ENCODE measurements at places on chromosomes 2 and 18. TPM values are rescaled to one million over a fixed set of nuclear protein-coding genes. Genes with fewer than 3 reads are reported as not detected.

DNA sequence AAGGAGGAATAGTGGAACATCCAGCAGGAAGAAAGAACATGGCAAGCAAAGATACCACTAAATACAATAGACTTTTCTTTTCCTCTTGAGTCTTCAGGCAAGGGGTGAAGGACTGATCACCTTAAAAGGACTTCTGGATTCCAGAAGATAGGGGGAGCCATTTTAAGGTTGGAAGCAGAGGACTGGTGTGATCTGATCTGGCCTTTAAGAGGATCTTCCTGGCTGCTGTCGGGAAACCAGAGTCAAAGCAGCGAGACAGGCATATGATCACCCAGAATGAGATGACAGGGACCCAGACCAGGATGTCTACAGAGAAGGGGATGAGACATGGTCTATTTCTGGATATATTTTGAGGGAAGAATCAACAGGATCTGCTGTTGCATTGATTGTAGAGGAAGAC lies 558.0 kb downstream of the STK39 start:
- no peaks in the 10 kb centered on the region for H3K36me3 ChIP-seq
- no peak overlapping the region for H3K4me3 ChIP-seq
- DNase-seq: no peak
- H3K27me3 ChIP-seq: no peaks in the 10 kb centered on the region
- H3K27ac ChIP-seq: no peak overlapping the region

DNA sequence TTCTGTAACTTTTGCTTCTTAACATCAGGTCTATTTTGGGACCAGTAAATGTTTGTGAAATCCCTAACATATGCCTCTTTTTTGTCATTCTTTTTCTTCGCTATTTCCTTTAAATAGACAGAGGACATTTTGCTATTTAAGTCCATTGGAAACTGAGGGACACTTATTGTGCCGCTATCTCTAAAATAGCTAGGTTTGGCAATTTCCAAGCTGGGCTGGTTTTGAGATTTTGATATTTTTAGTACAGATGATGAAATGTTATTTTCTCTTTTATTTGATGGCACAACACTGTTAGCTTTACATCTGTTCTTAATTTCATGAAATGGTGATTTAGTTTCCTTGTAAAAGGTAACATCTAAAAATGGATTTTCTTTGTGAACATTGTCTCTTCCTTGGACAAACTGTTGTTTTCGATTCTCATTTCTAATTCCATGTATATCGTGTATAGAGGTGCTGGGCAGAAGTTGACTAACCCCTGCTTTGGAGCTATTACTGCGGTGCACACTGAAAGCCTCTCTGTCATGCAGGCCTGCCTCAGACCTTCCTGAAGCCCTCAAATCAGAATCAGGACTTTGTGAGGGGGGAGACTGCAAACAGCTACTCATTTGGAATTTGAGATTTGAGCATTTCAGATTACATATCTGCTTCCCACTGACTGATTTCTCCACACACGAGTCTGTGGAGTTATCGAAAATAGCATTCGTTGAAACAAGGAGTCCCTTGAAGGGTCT lies 594 bp downstream of the RAD51AP2 start:
- DNase-seq: no peak
- H3K27ac ChIP-seq: no peak overlapping the region
- no peaks in the 10 kb centered on the region for H3K4me1 ChIP-seq

DNA sequence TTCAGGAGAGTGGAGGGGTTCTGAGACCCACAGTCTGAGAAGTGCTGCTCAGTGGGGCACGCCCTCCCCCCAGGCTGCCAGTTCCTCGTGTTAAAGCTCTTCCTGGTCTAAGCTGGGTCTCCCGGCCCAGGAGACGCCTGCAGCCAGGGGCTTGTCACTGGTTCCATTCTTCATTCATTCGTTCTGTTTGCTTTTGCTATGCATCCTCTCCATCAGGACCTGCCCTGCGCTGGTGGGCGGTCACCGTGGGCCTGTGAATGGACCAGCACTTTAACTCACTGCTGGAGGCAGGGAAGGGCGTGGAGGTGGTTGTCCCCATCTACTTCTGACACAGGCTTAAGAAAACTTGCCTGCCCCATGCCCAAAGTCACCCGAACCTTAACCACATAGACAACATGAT lies 272.8 kb upstream of the HDAC4 start:
- no peak overlapping the region for H3K4me3 ChIP-seq
- no peak for DNase-seq

SFTPB gene
- not detected for total RNA-seq

PARD6G gene
- total RNA-seq: 4.3 TPM

Measured in spleen (tissue), 13 donors.